Putamen (tissue), 1 donor: ENCODE measurements at places on chromosomes 3 and 15.

GRCh38 chr15:81111510-81112470 is 22.3 kb upstream of the CFAP161 start:
- DNase-seq, result no peak

GRCh38 chr3:141047168-141047567 is 4.0 kb upstream of the SPSB4 start:
- no peak for DNase-seq

DNA sequence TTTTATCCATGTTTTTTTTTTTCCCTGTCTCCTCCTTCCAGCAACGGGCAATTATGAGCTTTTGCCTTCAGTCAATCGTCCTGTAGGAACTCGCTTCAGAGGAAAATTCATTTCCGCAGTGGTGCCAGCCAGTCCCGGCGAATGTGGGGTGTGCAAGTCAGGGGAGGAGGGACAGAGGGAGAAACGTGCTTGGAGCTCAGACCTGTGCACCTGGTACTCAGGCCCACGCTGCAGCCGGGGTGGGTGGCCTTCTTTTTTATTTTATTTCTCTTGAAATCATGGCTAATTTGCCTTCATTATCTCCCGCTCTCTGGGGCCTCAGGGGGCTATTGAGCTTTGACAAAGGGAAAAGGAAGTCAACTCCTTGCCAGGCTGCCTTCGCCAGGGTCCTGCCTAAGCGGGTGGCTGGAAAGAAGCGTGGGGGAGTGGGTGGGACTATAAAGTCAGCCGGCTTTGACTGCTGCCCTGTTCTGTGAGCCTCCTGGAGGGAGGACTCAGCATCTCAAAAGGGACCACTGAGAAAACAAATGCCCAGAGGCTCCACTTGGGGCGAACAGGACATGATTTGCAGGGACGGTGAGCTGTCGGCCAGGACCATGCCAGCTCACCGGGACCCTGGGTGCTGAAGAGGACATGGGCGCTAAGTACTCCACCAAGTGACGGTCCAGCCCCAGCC is 5.5 kb downstream of the GRIP2 start:
- no peak for DNase-seq

DNA sequence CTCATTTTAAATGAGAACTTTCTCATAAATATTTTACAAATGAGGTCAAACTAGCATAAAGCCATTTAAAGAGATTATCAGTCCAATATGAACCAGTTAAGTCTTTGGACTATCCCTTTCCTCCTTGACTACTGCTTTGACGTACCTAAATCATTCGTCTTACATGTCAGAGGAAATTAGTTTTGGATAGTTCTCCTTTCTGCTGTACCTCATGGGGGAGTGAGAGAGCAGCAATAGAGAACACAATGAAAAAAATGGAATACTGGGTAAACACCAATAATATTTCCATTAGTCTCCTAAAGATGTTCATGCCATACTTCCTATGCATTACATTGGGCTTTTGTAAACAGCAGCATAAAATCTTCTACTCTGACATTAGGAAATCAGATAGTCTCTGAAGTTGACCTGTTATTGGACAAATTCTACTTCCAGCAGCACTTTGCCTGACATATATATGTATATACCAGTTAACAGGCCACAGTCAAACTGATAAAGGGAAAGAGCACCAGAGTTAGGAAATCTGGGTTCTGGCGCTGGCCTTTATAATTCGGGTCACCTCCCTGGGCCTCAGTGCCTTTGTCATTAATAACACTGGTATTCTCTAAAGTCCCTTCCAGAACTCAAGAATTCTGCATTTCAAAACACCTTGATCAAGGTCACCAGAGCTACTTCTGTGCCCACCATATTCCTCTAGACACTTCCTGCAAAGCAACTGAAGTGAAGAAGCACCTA is 26.8 kb downstream of the TIMMDC1 start:
- DNase-seq, result no peak

DNA sequence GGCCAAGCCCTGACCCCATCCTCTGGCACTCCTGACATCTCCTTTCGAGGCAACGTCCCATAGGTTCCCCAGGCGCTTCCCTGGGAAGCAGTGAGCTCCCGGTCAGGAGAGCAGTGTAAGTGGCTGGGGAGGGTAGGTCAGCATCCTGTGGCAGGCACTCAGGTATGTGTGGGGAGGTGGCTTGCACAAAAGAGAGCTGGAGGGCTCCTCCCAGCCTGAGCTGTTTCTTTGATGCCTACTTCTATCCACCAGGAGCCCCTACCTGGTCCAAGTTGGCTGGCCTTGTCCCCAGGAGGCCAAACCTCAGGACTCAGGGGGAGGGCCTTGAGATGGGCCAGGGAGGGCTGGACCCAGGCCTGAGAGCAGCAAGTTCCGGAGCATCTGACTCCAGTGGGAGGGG is 31.7 kb upstream of the LINGO1 start:
- DNase-seq, result no peak

- DNase-seq, result no peak
Observed at GRCh38 chr3:127101411-127102187, 91.3 kb upstream of the PRR23E start.

- peak; percentile 44 for DNase-seq
Observed at GRCh38 chr3:151871639-151872468, 1.6 kb upstream of the SUCNR1 start.

DNA sequence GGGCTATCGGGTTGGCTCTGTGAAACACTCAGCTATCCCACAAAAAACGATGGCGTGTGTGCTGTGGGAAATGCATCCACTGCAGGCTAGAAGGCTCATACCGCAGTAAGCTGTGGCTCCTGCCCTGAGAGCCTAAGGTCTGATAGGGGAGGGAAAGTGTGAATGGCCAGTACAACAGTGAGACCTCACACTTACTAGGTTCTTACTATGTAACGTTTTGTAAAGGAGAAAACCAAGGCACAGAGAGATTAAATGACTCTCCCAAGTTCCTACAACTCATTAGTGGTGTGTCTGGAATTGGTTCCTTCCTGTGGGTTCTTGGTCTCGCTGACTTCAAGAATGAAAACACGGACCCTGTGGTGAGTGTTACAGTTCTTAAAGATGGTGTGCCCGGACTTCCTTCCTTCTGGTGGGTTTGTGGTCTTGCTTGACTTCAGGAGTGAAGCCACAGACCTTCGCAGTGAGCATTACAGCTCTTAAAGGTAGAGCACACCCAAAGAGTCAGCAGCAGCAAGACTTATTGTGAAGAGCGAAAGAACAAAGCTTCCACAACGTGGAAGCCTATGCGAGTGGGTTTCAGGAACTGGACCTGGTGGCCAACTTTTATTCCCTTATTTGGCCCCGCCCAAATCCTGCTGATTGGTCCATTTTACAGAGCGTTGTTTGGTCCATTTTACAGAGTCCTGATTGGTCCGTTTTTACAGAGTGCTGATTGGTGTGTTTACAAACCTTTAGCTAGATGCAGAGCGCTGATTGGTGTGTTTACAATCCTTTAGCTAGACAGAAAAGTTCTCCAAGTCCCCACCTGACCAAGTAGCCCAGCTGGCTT is 161.7 kb downstream of the POLR2M start:
- DNase-seq, result no peak

- no peak for DNase-seq
Observed at GRCh38 chr15:60568914-60569391, 90.0 kb upstream of the ICE2 start.

- no peak for DNase-seq
Observed at GRCh38 chr15:90647326-90647725, 69.8 kb upstream of the BLM start.

DNA sequence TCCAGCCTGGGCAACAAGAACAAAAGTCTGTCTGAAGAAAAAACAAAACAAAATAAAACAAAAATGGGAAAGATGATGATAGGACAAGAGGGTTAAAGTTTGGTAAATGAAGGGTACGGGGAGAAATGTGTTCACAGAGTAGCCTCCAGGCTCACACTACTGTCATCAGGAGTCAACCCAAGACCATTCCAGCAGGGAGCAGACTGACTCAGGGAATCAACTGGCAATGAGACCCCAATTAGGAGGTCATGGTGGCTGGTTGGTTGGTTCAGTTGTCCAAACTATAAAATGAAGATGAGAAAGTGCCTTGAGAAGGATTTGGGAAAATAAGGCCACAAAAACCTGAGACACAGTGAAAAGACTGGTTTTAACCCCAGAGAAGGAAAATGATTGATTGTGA is 51.8 kb downstream of the KLHL6 start:
- no peak for DNase-seq

- peak; percentile 41 for DNase-seq
Observed at GRCh38 chr3:184786280-184786941, 25.6 kb upstream of the VPS8 start.

- no peak for DNase-seq
Observed at GRCh38 chr15:97171556-97171955, 788.9 kb upstream of the ARRDC4 start.

DNA sequence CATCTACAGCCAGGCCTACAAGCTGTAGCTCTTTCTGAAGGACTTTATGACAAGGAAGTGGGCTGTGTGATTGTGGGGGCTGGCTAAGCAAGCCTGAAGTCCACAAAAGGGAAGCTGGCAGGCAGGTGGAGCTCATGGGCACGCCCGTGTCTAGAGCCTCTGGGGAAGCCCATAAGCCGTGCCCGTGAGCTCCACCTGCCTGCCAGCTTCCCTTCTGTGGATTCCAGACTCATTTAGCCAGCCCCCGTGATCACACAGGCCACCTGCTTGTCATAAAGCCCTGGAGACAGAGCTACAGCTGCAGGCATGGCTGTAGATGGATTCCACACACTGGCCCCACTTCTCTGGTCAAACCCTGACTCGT is 15.2 kb downstream of the EFCC1 start:
- DNase-seq, result no peak

GRCh38 chr3:184355261-184356040 is 6.0 kb downstream of the CLCN2 start:
- no peak for DNase-seq

DNA sequence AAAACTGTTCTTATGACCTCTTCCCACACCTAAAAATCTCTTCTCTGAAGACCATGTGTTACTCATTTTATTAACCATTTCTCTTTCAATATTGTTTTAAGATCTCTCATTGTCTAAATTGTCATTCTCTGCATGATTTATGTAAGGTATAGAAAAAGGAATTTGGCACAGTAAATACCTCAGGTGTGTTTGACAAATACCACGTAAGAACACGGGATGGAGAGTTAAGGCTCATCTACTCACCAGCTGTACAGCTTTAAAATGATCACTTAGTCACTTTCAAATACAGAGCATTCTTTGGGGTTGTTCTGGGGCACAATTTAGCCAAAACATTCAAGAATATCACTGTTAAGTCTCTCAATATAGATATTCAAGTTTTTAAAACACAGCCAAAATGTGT is 627.1 kb downstream of the MCTP2 start:
- no peak for DNase-seq

- DNase-seq, result no peak
Observed at GRCh38 chr3:16426665-16427064, 86.8 kb downstream of the RFTN1 start.

GRCh38 chr15:65651042-65651322 is 29.2 kb downstream of the SLC24A1 start:
- no peak for DNase-seq

- no peak for DNase-seq
Observed at GRCh38 chr15:57090496-57090859, 172.0 kb downstream of the TCF12 start.

GRCh38 chr3:177906126-177906511 is 630.1 kb upstream of the KCNMB2 start:
- peak; percentile 75 for DNase-seq

DNA sequence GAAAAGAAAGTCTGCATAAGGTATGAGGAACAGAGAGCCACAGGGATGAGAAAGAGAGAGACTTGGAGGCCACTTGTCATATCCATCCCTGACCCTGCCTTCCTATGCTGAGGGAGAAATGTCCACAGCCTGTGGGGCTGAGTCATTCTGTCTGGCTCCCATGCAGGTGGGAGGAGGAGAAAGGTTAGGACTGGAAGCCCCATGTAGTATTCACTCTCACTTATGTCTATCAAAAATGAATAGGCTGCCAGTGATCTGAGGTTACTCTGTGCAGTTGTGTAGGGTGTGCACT is 71.3 kb downstream of the RAB11A start:
- DNase-seq, result no peak

GRCh38 chr3:14948609-14949038 is 1.2 kb downstream of the NR2C2 start:
- no peak for DNase-seq

DNA sequence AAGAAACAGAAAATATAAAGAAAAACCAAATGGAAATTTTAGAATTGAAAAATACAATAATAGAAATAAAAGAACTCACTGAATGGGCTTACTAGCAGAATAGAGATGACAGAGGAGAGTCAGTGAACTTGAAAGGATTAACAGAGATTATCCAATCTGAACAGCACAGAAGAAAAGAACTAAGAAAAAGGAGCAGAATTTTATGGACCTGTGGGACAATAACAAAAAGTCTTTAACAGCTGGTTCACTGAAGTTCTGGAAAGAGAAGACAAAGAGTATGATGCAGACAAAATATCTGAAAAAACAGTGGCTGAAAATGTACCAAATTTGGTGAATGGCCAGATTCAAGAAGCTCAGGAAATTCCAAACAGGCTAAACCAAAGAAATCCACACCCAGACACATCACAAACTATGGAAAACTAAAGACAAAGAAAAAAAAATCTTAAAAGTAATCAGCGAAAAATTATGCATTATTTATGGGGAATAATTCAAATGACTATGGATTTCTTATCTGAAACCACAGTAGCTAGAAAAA is 9.7 kb upstream of the GNB5 start:
- DNase-seq, result no peak

DNA sequence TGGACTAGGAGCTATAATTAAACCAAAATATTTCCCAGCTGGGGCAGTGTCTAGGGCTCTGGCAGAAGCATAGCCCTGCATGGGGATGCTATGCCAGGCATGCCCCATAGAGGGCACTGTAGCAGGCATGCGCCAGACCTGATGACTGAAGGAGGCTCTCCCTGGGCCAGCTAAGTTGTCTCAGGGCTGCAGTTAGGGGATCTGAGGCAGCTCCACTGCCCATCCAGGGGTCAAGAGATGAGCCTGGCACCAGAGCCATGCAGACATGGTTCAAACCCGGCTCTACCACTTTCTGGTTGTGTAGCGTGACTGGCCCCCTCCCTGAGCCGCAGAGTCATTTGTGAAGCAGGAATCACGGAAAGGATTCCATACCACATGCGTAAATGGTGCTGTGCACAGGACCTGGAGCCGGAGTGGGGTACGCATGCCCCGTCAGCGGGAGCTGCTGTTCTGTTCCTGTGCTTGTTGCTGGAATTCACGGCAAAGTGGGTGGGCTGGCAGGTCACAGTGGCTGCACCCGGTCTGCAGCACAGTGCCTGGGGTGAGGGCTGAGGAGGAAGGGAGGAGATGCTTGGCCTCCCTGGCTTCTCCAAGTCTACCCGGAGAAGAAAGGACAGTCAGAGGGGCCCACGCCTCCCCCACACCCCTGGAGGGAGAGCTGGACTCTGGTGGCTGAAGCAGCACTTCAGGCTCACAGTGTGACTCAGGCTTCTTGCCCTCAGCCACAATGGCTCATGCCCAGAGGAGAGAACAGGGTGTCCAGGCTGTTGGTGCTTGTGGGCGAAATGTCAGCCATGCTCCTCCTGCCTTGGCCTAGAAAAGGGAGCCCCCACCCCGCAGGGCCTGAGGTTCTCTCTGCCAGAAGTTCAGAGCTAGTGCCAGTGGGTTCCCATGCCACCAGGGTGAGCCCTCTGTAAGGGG is 43.1 kb downstream of the DNASE1L3 start:
- DNase-seq, result peak; percentile 56

GRCh38 chr3:53161450-53161819 is 426 bp downstream of the PRKCD start:
- no peak for DNase-seq
